ENCODE measurements at places on chromosomes 1 and 21.
A peak's percentile ranks its signal among the peaks of the same experiment; 100 is the strongest.

- DNase-seq = peak; percentile 48
These were observed 1.8 kb upstream of the MCOLN2 start for GRCh38 chr1:84998642-84999280.

GRCh38 chr21:36976882-36977651 lies 10.6 kb upstream of the HLCS start:
- peak; percentile 83 for DNase-seq

GRCh38 chr1:218303176-218303879 lies 18.2 kb downstream of the RRP15 start:
- DNase-seq = no peak

- no peak for DNase-seq
These were observed 9.2 kb upstream of the XCL2 start for GRCh38 chr1:168552961-168553360.

GRCh38 chr1:24959623-24959975 lies 29.5 kb upstream of the RUNX3 start:
- DNase-seq = no peak

DNA sequence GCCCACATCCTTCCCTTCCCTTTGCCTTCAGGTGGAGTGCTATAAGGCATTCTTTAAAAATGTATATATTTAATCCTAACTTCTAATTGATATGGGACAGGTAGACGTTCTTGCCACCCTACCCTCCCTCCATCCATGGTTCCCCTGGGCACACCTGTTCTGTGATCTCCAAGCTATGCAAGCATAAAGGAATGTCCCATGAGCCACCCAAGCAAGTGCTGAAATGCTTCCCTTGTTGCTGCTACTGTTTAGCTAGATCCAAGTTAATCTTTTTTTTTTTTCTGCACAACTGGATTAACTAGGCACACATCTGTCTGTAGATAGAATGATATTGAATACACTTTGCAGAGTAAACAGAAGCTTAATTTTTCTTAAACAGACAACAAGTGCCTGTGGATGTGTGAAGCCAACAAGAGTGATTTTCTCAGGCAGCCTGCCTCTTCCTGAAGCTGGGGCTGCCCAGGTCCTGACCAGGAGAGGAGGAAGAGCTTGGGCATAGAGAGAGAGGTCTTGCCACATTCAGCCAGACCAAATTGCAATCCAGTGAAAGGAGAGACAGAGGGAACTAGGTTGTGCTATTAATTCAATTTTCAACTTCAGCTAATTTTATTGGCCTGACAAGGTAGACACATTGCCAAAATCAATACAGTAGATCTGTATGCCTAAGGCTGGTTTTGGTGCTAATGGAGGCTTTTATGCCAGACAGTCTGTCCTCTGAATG lies 28.2 kb upstream of the ATP1B1 start:
- no peak for DNase-seq

DNA sequence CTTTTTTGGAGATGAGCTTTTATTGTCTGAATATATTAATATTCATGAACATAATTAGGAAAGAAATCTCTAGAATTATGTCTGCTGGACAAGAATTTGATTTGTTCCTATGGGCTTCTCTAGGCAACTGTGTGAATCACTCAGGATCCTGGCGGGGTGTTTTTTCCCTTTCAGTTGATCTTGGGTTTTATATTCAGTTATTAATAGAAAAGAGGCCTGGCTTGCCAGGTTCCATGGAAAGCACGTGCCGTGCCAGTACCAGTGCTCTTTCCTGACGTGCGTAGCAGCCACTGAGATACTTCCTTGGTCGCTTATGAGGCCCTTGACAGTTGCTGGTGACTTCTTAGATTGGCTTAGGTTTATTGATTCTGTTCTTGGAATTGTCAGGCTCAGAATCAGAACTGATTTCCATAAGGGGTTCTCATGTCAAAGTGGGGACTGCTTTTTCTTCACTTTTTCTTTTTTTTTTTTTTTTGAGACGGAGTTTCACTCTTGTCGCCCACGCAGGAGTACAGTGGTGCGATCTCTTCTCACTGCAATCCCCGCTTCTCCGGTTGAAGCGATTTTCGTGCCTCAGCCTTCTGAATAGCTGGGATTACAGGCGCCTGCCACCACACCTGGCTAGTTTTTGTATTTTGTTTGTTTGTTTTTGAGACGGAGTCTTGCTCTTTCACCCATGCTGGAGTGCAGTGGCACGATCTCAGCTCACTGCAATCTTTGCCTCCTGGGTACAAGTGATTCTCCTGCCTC lies 48.7 kb upstream of the KIF1B start:
- no peak for DNase-seq

DNA sequence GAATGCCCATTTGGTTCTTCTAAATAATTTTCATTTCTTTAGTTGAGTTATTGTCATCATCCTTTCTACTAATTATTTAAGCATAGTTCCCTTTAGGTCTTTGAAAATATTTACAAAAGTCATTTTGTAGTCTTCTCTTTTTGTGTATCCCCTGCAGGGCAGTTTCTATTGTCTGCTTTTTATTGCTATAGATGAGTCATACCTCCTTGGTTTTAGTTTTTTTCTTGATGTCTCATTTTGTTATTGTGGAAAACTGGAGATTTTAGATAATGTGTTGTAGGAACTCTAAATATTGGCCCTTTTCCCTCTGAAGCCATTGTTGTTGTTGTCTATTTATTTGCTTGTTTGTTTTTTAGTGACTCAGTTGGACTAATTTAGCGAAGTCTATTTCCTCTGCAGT lies 387.9 kb downstream of the NUF2 start:
- peak; percentile 37 for DNase-seq

DNA sequence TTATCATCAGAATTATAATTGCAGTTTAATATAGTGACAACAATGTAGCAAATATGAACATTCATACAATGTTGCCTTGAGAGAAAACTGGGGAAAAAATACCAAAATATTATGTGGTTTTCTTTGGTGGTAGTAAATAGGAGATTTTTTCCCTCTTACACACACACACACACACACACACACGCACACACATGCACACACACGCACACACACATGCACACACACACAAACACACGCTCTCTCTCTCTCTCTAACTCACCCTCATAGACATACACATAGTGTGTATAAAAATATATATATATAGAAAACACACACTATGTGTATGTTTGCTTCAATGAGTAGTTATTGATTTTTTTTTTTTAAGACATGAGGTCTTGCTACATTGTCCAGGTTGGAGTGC lies 211.6 kb downstream of the HHAT start:
- no peak for DNase-seq

- DNase-seq = no peak
These were observed 34.9 kb upstream of the RUNX3 start for GRCh38 chr1:24964811-24965570.

DNA sequence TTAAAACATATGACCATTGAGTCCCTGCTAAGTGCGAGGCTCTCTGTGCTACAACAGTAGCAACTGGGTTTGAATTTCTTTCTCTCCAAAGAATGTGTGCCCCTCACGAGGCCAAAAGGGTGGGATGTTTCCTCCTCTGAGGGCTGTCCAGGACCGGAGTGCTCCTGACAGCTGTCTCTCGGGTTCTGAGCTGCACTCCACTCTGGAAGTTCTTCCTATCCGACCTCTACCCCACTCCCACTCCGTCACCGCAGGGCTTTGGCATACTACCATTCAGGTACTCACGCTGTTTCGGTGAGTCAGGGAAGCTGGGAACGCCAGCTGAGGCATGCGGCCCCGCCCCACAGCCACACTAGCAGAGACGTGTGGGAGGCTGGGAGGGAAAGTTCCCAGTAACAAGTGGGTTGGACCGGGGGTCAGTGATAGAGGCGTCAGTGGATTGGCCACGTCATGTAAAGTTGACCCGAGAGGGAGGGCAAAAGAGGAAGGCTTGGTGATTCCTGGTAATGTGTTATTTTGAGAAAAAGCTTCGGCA lies 705 bp upstream of the SLC50A1 start:
- peak; percentile 97 for DNase-seq

- no peak for DNase-seq
These were observed 160.3 kb downstream of the ETS2 start for GRCh38 chr21:38965910-38966504.

GRCh38 chr1:22431965-22432364 lies 19.7 kb upstream of the ZBTB40 start:
- no peak for DNase-seq

DNA sequence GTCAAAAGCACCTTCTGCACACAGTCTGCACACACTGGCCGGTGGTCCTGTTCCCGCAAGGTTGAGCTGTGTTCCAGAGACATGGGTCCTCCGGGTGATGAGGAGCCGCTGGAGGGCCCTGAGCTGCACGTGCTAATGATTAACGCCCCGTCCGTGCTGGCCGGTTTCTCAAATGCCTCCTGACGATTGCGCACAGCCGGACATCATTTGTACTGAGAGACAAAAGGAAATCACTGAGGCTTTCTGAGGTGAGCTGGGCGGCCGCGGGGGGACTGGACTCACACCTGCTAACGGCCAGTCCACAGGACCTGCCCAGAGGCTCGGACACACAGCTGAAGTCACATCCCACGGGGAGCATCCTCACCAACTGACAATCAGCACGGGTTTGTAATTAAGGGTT lies 29.2 kb downstream of the POFUT2 start:
- no peak for DNase-seq

- no peak for DNase-seq
These were observed 5.3 kb downstream of the VANGL1 start for GRCh38 chr1:115647047-115647446.

DNA sequence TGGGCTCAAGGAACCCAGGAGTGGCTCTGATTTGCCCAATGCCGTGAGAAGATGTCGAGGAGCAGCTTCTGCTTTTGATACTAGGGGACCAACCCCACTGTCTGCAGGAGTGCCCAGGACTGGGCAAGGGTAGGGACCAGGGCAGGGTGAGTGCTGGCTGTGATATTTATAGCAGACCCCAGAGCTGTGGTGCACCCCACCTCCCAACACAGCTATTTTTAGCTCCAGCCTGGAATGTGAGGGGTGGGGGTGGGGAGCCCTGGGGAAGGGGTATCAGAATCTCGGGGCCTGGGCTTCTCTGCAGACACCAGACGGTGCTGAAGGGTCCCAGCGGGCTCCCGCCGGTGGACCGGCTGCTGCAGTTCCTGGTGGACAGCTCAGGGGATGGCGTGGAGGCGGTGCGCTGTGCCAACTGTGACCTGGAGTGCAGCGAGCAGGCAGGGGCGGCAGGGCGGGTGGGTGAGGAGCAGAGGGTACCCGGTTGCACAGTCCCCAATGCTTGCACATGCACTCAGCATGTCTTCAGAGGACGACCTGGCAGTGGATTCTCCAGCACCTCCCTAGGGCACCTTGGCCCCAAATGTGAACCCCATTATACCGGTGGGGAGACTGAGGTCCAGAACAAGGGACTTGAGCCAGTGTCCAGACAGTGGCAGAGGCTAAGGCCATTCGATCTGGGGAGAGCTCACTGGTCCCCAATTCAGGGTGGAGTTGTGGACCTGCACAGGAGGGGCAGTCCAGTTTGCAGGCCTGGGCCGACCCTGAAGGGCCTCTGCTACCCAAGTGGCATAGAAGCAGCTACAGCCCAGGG lies 1.4 kb downstream of the RNF207 start:
- DNase-seq = no peak

GRCh38 chr1:39148942-39149341 lies 55.6 kb upstream of the MACF1 start:
- DNase-seq = no peak

DNA sequence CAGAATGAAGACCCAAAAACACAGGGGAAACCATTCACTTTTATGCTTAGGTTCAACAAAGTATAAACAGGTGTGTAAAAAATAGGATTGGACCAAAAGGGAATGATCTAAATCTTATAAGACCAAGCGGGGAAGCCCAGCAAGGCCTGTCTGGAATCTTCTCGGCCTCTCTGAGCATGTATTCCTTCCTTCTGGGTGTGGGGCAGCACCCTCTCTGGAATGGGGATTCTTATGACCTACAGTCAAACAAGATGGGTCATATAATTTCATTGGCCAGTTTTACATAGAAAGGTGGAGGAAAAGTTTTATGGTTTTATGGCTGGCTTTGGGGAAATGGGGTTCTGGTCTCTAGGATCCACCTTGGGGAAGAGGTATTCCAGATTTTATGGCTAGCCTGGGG lies 11.2 kb downstream of the KCNK1 start:
- DNase-seq = no peak

DNA sequence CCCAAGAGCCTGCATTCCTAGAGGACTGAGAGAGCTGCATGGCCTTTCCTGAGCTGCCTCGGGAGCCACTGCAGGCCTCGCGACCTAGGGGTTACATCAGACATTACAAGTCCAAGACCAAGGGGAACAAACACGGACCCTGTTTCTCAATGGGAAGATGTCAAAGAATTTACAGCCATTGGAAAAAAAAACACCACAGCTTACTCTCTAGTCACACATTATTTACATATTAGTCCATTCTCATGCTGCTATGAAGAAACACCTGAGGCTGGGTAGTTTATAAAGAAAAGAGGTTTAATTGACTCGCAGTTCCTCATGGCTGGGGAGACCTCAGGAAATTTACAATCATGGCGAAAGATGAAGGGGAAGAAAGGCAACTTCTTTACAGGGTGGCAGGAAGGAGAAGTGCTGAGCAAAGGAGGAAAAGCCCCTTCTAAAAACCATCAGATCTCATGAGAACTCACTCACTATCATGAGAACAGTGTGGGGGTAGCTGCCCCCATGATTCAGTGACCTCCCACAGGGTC lies 8.4 kb upstream of the PRMT2 start:
- no peak for DNase-seq

DNA sequence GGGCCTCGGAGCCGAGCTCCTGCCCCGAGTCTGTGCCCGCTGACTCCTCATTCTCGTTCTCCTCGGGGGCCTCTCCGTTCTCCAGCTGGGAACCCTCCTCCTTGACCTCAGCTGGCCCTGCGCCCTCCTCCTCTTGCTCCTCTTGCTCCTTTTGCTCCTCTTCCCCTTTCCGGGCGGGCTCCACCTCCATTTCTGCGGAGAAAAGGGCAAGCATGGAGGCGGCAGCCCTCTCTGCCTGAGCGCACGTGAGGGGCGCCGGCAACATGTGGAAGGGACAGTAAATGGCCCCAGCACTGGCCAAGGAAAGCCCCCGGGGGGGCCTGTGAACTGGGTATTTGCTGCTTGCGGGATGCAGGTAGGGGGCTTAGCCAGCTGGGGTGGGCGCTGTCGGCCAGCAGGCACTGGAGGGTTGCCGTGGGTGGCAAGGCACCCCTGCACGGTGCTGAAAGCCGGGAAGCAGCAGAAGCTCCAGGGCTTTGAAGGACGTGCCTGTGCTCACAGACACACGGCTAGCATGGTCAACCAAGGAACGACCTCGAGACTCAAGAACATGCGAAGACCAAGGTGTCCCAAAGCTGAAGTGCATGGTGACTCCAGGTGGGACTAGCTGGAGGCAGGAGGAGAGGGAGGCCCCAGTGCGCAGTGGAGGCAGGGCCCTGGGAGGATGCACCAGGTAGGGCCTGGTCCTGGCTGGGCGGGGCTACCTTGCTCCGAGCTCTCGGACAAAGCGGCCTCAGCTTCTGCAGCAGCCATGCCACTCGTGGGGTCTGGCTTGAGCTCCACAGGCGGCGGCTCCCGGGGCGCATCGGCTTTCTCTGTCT lies 30.7 kb downstream of the ZBTB17 start:
- no peak for DNase-seq

GRCh38 chr1:50493710-50494109 lies 70.5 kb upstream of the DMRTA2 start:
- DNase-seq = no peak

- peak; percentile 83 for DNase-seq
These were observed 655 bp downstream of the USF1 start for GRCh38 chr1:161044908-161045735.
